ENCODE measurements at places on chromosomes 4 and X.

DNA sequence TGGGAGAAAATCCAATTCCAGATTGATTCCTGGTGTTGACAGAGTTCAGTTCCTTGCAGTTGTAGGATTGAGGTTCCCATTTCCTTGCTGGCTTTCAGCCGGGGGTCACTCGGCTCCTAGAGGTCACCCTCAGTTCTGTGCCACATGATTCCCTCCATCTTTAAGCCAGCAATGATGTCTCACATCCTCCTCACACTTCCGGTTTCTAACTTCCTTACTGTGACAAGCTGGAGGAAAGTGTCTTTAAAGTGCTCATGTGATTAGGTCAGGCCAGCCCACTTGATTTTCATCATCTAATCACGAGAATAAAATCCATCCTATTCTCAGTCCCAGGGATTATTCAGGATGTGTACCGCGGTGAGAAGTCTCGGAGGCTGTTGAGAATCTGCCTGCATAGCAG is 19.4 kb upstream of the SMIM31 start:
- peaks cover 4% of the 10 kb centered on the region for H3K27me3 ChIP-seq
- no peak overlapping the region for H3K4me3 ChIP-seq
- H3K36me3 ChIP-seq: no peaks in the 10 kb centered on the region

GRCh38 chr4:20158195-20158594 is 93.5 kb upstream of the SLIT2 start:
- H3K4me1 ChIP-seq: no peaks in the 10 kb centered on the region
- DNase-seq: no peak
- no peak overlapping the region for H3K27ac ChIP-seq
- H3K36me3 ChIP-seq: no peaks in the 10 kb centered on the region
- H3K4me3 ChIP-seq: no peak overlapping the region

GRCh38 chr4:156767911-156768415 is 203.6 kb downstream of the PDGFC start:
- H3K27me3 ChIP-seq: no peaks in the 10 kb centered on the region
- H3K4me3 ChIP-seq: no peak overlapping the region
- DNase-seq: no peak
- H3K27ac ChIP-seq: no peak overlapping the region
- no peaks in the 10 kb centered on the region for H3K36me3 ChIP-seq

GRCh38 chrX:26649534-26649933 is 433.6 kb downstream of the MAGEB5 start:
- H3K4me3 ChIP-seq: no peak overlapping the region
- DNase-seq: no peak
- H3K27me3 ChIP-seq: no peaks in the 10 kb centered on the region
- H3K36me3 ChIP-seq: no peaks in the 10 kb centered on the region
- no peaks in the 10 kb centered on the region for H3K4me1 ChIP-seq
- no peak overlapping the region for H3K27ac ChIP-seq

DNA sequence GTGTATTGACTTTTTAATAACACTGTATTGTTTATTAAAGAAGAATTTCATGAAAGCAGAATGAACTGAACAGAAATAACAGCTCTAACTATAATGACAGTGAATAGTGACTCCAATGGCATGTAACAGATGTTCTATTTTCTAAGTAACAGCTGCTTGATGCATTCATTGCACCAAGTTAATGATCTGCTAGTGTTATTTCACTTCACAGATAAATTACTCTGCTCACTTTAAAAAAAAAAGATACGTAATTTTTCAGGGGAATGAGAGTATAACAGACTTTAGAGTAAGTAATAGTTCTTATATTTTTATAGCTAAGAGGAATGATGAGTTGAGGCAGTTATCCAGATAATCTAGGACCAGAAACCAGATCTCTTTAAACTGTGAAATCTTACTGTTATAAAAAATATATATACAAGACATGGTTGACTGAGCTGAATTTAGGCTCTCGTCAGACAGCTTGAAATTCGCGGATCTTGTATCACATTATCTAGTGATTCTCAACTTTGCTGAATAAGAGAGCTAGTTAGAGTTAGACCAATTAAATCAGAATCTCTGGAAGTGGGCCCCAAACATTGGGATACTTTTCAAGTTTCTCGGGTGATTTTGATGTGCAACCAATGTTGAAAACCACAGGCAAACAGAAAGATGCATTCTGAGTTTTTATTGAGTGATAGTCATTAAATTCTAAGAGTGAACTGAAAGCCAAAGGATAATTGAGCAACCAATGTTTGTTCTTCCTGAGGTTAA is 840.7 kb downstream of the DMD start:
- H3K4me1 ChIP-seq: no peaks in the 10 kb centered on the region
- no peak overlapping the region for H3K4me3 ChIP-seq
- DNase-seq: no peak
- no peaks in the 10 kb centered on the region for H3K27me3 ChIP-seq
- no peaks in the 10 kb centered on the region for H3K36me3 ChIP-seq

DNA sequence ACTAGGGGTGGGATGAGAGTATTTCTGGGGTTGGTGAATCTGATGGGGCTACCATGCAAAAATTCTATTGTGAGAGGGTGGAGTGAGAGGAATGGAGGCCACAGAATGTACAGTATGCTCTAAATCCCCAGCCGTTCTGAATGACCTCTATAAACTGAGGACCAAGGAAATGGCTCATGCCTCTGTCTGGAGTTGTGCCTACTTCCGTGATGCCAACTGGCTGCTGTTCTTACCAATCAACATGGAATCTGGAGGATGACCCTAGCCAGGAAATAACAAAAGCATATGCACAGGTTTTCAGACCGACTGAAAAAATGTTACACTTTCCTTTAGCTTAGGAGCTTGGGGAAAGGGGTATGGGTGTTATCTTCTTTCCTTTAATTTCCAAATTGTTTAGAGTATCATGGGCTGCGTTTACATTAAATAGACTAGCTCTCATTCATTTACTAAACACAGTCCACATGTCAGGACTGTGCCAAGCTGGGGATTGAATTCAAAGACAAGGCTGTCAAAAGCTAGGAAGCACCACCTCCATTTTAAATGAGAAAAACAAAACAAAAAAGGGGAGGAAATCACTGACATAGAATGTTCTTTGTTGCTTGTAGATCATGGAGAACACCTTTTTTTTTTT is 20.2 kb upstream of the CCKAR start:
- H3K4me1 ChIP-seq: no peaks in the 10 kb centered on the region
- DNase-seq: no peak
- H3K27me3 ChIP-seq: no peaks in the 10 kb centered on the region
- H3K4me3 ChIP-seq: no peak overlapping the region

DNA sequence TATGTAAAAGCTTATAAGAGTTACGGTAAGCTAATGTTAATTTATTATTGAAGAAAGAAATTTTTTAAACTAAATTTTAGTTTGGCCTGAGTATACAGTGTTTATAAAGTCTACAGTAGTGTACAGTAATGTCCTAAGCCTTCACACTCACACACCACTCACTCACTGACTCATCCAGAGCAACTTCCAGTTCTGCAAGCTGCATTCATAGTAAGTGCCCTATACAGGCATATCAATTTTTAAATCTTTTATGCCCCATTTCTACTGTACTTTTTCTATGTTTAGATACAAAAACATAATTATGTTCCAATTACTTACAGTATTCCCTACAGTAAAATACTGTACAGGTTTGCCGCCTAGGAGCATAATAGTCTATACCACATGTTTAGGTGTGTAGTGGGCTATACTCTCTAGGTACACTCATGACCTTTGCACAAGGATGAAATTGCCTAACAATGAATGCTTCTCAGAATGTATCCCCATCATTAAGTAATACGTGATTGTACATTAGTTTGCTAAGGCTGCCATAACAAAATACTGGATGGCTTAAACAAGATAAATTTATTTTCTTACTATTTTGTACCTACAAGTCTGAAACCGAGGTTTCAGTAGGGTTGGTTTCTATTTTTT is 333.8 kb upstream of the PCDH7 start:
- H3K36me3 ChIP-seq: no peaks in the 10 kb centered on the region
- no peak overlapping the region for H3K27ac ChIP-seq
- H3K27me3 ChIP-seq: no peaks in the 10 kb centered on the region
- no peaks in the 10 kb centered on the region for H3K4me1 ChIP-seq
- H3K4me3 ChIP-seq: no peak overlapping the region

DNA sequence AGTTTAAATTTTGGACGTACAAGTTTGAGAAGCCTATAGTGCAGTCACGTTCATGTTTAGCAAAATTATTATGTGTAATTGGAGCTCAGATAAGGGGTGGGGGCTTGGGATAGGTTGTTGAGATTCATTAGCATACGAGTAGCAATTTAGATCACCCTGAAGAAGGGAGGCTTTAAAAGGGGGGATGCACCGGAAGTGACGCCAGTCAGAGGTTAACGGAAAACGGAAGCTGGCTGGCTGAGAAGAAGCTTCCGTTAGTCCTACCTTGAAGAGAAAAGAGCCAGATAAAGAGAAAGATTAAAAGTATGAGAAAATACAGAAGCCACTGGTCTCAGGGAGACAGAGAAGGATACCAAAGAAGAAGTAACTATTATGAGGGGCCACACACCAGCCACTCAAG is 1.1 kb upstream of the NXT2 start:
- no peak overlapping the region for H3K4me3 ChIP-seq
- DNase-seq: no peak
- H3K27me3 ChIP-seq: no peaks in the 10 kb centered on the region
- no peak overlapping the region for H3K27ac ChIP-seq
- H3K36me3 ChIP-seq: no peaks in the 10 kb centered on the region

DNA sequence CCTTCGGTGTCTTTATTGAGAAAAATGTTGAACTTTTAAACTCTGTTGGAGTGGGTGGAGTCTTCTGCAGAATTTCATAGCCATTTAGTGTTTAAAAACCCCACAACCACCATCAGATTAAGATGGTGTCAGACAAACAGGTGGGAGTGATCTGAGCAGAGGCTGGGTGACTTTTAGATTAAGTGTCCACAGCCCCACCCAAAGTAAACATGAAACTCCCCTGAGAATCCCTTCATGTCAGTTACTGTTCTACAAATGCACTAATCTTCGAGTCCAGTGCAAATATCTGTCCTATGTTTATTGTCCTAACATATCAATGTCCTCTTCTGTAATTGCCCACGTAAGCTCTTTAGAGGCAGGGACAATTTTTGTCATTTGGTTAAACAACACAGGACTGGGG is 175.6 kb upstream of the RBPJ start:
- H3K4me3 ChIP-seq: no peak overlapping the region
- H3K4me1 ChIP-seq: no peaks in the 10 kb centered on the region
- no peak overlapping the region for H3K27ac ChIP-seq
- H3K27me3 ChIP-seq: no peaks in the 10 kb centered on the region

- no peak for DNase-seq
- H3K4me1 ChIP-seq: no peaks in the 10 kb centered on the region
- peaks cover 6% of the 10 kb centered on the region for H3K27me3 ChIP-seq
- no peak overlapping the region for H3K4me3 ChIP-seq
Observed at GRCh38 chrX:13142891-13143290, 98.5 kb upstream of the FAM9C start.

DNA sequence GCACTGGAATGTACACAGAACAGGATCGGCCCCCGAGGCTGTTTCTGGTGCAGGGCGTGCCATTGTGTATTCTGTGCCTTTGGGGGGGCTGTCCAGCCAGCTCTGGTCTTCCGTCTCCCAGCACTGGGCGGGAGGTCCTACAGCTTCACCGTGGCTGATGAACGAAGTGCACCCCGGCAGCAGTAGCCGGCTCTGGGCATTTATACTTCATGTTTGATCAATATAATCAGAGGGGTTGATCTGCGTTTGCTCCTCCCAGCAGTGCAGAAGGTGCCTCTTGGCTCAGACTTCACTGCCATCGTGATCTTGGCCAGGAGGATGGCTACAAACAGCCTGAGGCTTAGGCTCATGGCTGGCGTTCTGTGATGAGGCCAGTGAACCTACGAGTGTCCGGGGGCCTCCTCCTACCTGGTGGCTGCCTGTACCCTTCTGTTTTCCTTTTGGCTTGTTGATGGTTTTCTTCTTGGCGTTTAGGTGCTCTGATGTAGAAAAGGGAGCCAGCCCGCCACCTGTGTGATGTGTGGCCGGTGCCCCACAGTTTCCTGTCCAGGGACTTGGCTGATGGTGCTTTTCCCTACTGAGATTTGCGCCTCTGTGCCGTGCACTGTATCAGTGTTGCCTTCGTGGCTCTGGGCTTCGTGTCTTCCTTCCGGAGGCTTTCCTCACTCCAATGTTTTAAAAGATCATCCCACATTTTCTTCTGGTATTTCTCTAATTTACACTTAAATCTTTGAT is 31.2 kb upstream of the HGFAC start:
- H3K4me3 ChIP-seq: no peak overlapping the region
- no peaks in the 10 kb centered on the region for H3K27me3 ChIP-seq
- no peaks in the 10 kb centered on the region for H3K36me3 ChIP-seq
- H3K4me1 ChIP-seq: no peaks in the 10 kb centered on the region

DNA sequence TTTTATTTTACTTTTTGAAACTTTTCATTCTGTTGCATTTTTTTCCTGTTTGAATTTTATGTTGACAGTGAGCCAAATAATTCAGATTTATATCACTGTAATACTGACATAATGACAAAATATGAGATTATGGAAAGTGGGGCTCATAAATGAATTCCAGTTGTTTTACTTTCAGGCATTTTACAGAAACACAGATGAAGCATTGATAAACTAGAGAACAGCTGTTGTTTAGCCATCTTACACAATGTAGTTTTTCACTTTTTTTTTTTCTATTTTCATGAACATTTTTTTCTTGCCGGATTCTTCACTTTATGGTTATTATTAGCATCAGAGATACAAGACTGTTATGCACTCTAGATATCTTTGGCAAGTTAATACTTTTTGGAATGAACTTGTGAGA is 91.7 kb upstream of the PAQR3 start:
- H3K27ac ChIP-seq: no peak overlapping the region
- no peaks in the 10 kb centered on the region for H3K4me1 ChIP-seq
- no peak overlapping the region for H3K4me3 ChIP-seq

Data from spleen (tissue), 13 donors.